Central memory CD4-positive, alpha-beta T cell (primary cell): ENCODE measurements at places on chromosomes 4 and X.

DNA sequence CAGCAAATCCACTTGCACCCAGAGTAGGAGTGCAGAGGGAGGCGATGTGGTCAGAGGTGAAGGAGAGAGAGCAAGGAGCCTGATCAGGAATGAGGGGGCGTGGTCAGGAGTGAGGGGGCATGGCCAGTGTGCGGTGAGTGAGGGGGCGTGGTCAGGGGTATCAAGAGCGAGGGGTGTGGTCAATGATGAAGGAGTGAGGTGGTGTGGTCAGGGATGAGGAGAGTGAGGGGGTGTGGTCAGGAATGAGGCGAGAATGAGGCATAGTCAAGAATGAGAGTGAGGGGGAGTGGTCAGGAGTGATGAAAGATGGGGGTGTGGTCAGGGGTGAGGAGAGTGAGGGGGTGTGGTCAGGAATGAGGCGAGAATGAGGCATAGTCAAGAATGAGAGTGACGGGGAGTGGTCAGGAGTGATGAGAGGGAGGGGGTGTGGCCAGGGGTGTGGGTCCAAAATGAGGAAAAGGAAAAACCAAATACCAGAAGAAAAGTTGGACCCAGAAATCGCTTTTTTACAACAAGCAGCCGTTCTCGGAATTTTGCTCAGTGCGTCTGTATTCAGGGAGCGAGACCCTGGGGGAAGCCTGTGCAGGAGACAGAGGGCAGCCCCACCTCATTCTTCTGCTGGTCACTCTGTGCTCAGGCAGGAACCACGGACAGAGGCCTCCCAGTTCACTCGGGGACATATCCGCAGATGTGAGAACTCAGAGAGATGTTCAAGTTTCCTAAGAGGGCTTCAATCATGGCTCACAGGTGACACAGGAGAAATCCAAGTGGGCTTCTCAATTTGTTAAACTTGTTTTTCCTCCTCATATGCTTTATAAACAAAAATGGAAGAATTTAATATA is 47.5 kb downstream of the MAGEA1 start:
- no peak for DNase-seq

- no peak for DNase-seq
Measured at GRCh38 chr4:168739886-168740285, 243.0 kb downstream of the PALLD start.

- no peak for DNase-seq
Measured at GRCh38 chr4:123106747-123107146, 184.3 kb upstream of the NUDT6 start.

DNA sequence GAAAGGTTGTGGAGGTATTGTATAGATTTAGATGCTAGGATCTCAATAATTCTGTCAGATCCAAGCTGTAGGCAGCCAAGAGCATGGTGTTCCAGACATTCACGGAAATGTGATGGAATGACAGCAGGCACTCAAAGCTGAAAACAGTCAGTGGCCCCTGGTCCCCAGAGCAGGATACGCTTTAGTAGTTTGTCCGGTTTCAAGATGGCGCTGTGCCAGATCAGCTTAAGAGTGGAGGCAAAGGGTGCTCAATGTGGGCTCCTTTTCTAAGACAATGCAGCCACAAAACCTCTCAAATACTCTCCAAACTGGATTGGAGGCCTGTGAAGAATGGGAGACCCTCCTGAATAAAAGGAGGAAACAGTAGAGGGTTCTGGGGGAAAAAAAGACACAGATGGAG is 291.2 kb upstream of the HS3ST1 start:
- no peak for DNase-seq

- DNase-seq = no peak
Measured at GRCh38 chr4:145639186-145639698, 20.1 kb downstream of the MMAA start.

DNA sequence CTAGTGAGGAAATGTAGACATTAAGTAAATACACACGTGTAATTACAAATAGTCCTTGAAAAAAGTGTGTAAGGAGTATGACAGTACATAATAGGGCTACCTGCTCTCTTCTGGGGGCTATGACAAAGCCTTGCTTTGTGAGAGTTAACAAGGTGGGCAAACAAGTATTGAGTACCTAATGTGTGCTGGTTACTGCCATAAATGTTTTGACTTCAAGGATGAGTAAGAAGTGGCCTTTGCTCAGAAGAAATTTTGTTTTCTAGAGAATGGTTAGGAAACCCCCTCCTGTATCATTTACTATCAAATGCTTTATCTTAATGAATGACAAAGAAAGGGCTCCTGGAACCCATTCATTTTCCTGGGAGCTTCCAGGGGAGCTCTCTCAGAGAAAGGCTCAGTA is 167.0 kb upstream of the CASK start:
- no peak for DNase-seq

- DNase-seq = no peak
Measured at GRCh38 chr4:41204400-41204978, 9.9 kb downstream of the APBB2 start.

GRCh38 chr4:60042941-60043340 is 1157.2 kb upstream of the ADGRL3 start:
- DNase-seq = no peak

DNA sequence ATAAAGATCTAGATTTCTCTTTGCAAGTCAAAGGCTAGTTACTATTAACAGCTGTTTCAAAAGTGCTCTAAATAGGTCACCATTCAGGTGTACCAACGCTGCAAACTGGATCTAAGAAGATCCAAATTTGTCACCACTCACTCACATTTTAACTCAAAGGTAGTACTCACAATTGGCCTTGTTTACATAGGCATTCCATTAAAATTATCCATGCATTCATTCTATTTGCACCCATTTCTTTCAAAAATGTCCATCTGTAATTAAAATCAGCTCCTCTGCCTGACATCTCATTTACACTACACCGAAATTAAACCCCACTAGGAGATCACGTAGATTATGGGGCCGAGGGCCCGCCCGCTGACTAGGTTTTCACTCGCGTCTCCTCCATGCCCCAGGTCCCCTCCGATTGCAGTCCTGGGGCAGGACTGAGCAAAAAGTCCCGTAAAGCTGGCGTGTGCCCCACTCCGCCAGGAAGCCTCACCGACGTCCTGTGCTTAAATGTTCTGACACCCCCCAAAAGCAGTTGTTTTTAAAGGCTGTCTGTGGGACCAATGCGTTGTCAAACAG is 1.3 kb upstream of the ING2 start:
- no peak for DNase-seq

DNA sequence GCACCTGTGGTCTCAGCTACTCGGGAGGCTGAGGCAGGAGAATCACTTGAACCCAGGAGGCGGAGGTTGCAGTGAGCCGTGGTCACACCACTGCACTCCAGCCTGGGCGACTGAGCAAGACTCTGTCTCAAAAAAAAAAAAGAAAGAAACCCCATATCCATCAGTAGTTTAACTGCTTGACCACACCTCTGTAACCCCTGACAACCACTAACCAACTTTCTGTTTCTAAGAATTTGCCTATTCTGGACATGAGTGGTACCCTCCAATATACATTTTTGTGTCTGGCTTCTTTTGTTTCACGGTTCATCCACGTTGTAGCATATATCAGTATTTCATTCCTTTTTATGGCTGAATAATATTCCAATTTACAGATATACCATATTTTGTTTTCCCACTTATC is 9.1 kb downstream of the PPAT start:
- DNase-seq = no peak

- peak; percentile 45 for DNase-seq
Measured at GRCh38 chrX:118346258-118347094, 570 bp downstream of the WDR44 start.

DNA sequence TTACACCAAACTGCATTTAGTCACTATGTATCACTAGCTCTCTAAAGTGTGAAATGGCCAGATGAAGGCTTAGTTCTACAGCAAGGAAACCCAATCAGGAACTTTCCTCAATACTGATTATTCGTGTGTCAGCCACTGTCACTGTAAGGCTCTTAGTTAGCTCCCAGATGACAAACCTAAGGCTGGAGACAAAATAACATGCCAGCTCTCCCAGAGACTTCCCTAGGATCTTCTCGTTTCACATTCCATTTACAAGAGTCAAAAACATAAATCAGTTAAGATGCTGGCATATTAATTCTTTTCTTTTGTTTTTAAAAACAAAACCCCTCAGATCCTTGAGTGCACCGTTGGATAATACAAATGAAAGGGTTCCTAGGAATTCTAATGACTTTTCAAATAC is 88.2 kb upstream of the TFDP3 start:
- DNase-seq = no peak

- no peak for DNase-seq
Measured at GRCh38 chr4:169225058-169225751, 45.6 kb downstream of the SH3RF1 start.

GRCh38 chrX:8721536-8721935 is 10.4 kb downstream of the ANOS1 start:
- no peak for DNase-seq

- no peak for DNase-seq
Measured at GRCh38 chr4:80309294-80310004, 26.1 kb upstream of the CFAP299 start.

DNA sequence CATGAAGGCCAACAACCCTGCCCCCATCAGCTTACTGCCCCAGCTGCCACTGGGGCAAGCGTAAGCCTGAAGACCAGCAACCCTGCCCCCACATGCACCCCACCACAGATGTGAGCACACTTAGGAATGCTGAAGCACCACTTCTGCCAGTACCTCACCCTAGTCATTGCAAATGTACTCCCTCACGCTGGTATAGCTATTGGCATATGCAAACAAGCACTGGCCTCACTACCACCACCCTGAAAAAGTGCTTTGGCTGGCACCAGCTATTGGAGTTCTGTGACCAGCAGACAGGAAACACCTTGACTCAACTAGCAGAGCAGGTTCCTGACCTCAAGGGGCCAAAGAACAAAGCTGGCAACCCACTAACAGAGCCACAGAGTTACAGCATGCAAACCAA is 534.4 kb upstream of the POU3F4 start:
- DNase-seq = no peak

DNA sequence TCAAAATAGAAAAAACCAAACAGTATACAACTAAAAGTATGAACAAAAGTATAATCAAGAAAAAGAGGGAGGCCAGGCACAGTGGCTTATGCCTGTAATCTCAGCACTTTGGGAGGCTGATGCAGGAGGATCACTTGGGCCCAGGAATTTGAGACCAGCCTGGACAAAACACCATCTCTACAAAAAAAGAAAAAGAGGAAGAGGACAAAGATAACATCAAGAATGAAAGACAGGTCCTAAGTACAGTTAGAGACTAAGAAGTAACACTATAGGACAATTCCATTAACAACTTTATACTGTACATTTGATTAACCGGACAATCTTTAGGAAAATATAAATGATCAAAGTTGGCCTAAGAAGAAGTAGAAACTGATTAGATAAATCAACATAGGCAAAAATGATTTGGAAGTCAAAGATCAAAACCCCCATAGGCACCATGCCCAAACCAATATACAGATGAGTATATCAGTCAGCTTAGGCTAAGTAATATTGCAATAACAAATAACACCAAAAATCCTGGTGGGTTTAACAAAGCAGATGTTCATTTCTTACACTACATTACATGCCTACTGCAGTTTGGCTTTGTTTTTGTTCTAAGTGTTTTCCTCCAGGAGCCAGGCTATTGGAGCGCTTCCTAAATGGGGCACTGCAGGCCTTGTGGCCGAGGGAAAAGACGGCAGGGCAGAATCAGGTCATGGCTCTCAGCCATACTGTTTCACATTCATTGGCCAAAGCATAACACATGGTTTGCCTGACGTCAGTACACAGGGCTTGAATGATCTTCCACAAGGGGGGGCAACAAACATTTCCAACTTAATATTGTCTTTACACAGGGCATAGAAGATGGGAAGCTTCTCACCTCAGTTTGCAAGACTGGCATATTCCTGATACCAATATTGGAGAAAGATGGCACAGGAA is 42.2 kb upstream of the HGFAC start:
- no peak for DNase-seq

GRCh38 chr4:150379454-150379853 is 202.5 kb upstream of the MAB21L2 start:
- no peak for DNase-seq

DNA sequence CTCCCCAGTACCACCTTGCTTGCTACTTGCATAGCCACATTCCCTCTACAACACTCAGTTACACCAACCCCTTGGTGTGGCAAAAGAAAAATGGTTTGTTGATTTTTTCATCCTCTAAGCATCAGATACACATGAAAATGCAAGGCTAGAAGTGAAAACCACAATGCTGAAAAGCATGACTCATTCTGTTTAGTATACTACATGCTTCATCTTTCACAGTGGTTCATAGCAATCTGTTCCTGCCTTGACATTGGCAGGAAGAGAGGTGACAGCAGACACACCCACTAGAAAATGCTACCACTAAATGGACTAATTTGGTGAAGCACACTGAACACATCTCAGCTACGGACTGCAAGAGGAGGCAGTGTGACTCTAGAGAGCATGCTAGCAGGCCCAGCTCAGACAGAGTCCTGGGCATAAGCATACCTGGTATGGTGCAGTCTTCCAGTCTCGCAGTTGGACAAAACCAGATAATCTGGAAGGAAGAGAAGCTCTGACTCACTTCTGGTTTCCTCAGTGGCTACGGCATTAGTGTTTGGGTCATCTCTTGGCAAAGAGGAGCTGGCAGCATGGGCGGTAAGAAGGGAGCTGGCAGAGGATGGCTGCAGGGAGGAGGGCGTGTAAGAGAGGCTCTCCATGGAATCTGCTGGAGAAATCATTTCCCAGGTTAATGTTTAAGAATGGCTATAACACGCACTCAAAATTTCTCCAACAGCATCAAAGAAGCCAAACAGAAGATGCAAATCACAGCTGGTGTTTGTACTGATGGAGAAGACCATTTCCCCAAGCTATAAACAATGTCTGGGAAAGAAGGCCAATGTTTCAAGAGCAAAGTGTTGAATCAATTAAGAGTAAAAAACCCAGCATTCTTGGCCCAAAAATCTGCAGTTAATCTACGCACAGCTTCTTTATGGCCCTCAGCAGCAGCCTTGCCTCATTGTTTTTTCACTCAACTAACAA is 37.8 kb downstream of the GAB3 start:
- DNase-seq = peak; percentile 58

DNA sequence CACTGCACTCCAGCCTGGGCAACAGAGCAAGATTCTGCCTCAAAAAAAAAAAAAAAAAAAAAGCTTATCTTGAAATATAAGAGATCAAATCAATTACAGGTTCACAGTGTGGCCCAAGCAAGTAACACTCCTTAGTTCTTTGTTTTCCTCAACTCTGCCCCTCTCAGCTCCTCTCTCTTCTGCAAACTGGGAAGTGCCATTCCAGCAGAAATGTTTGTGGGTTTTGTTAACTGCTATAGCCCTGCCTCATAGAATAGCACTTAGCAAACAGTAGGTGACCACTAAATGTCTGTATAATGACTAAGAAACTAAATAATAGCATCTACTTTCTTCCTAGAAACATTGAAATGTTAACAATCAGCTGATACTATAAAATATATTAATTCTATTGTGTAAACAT is 160.0 kb upstream of the NAP1L5 start:
- no peak for DNase-seq

DNA sequence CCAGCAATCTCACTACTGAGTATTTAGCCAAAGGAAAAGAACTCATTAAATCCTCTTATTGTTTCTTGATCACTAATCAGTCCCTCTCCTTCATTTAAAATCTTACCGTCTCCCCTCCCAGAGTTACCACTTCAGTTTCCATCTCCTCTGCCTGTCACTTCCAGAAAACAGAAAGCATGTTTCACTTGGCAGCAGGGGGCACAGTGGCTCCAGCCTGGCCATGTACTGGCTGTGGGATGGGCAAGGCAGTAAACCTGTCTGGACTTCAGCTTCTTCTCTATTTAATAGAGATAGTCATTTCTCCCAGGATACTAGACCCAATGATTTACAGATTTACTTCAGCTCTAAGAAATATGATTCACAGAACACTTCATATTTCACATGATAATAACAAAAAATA is 63.2 kb downstream of the CD40LG start:
- no peak for DNase-seq

- DNase-seq = peak; percentile 36
Measured at GRCh38 chr4:88033309-88033708, 25.9 kb downstream of the PKD2 start.

- DNase-seq = no peak
Measured at GRCh38 chrX:18194688-18195087, 26.0 kb downstream of the BEND2 start.
